Transverse colon (tissue), 4 donors: ENCODE measurements at places on chromosomes 11 and 22. TPM values are rescaled to one million over a fixed set of nuclear protein-coding genes. Genes with fewer than 3 reads are reported as not detected.

- no peaks in the 10 kb centered on the region for H3K36me3 ChIP-seq
- no peak overlapping the region for H3K4me3 ChIP-seq
- H3K27ac ChIP-seq: peak overlapping the region; percentile 32
- DNase-seq: no peak
- H3K4me1 ChIP-seq: peaks cover 17% of the 10 kb centered on the region
These were observed 40.5 kb downstream of the DUSP8 start for GRCh38 chr11:1531449-1532013.

DNA sequence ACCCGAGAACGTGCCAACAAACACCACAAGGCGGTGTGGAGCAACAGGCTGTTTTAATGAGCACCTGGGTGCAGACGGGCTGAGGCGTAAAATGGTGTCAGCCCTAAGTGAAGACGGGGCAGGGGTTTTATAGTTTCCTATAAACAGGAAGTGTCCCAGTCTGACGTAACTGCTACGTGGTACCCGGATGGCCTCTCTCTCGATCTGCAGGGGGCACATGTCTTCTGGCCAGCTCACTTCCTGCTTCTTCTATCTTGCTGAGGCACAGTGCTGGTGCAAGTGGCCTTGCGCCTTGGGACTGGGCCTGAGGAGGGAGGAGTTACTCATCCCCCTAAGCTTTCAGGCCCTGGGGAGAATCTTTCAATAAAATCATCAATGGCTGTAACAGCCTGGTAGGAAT is 20.9 kb downstream of the OOSP3 start:
- no peak overlapping the region for H3K27ac ChIP-seq
- DNase-seq: no peak
- no peaks in the 10 kb centered on the region for H3K4me1 ChIP-seq

DNA sequence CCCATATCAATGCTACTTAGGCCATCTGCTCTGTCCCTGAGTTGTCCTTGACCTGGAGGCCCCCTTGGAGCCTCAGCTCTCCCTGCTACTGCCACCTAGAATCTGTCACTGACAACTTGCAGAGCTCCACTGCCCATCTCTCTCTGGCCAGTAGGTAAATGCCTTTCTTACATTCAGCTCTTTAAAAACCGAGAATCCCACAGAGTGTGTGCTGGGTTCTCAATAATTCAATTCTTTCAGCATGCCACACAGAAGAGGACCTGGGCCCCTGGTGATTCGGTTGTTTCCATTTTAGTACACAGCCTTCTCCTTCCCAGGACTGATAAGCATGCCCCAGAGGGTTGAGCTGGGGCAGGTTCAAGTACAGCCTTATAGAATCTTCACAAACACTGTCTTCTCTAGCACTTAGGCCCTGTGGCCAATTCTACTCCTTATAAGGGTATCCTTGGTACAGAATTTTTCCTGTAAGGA is 22.0 kb upstream of the IPO7 start:
- H3K4me3 ChIP-seq: no peak overlapping the region
- peaks cover 18% of the 10 kb centered on the region for H3K4me1 ChIP-seq
- no peaks in the 10 kb centered on the region for H3K36me3 ChIP-seq

- no peak overlapping the region for H3K27ac ChIP-seq
- no peaks in the 10 kb centered on the region for H3K36me3 ChIP-seq
- no peak overlapping the region for H3K4me3 ChIP-seq
- H3K27me3 ChIP-seq: no peaks in the 10 kb centered on the region
- H3K4me1 ChIP-seq: peaks cover 11% of the 10 kb centered on the region
These were observed 11.1 kb downstream of the APOL5 start for GRCh38 chr22:35728639-35729308.

GRCh38 chr11:129995163-129995562 is 7.5 kb downstream of the PRDM10 start:
- H3K4me1 ChIP-seq: peaks cover 46% of the 10 kb centered on the region
- no peak overlapping the region for H3K4me3 ChIP-seq
- no peaks in the 10 kb centered on the region for H3K27me3 ChIP-seq
- DNase-seq: no peak
- H3K27ac ChIP-seq: no peak overlapping the region

GRCh38 chr11:66557733-66558326 is 10.6 kb downstream of the CTSF start:
- H3K36me3 ChIP-seq: no peaks in the 10 kb centered on the region
- H3K27me3 ChIP-seq: peaks cover 25% of the 10 kb centered on the region
- no peak for DNase-seq
- H3K4me3 ChIP-seq: no peak overlapping the region
- peaks cover 9% of the 10 kb centered on the region for H3K4me1 ChIP-seq

DNA sequence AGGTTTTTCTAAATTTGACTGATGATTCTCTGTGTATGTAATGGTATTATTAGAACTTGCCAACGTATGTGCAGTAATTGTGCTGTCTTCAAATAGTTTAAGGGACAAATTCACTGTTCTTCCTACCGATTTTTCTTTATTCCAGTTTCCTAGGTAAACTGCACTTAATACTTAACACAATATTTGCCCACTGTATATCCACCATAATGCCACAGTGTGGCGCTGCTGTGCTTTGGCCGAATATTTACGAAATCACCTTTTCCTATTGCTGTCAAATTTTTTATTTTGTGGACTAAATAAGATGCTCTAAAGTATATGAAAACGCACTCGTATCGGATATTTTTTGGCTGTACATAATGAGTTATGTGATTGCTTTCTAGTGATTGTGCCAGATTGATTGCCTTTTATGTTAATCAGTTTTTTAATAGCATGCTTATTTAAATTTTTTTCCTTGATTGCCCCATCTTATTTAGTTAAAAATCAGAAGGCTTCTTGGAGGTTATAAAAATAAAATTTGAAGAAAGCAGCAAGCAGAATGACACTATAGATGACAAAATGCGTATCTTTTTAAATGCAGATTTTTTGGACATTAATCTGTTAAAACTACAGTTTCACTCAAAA is 10.5 kb downstream of the AASDHPPT start:
- H3K36me3 ChIP-seq: no peaks in the 10 kb centered on the region
- no peak overlapping the region for H3K27ac ChIP-seq
- H3K4me3 ChIP-seq: no peak overlapping the region
- H3K4me1 ChIP-seq: peaks cover 4% of the 10 kb centered on the region

The OR2D2 gene
- 0.64 TPM for total RNA-seq

The MMP27 gene
- not detected for total RNA-seq

The OR51Q1 gene
- not detected for total RNA-seq

The NXPE4 gene
- 184 TPM for total RNA-seq
